ENCODE measurements at places on chromosomes 6 and 20.

DNA sequence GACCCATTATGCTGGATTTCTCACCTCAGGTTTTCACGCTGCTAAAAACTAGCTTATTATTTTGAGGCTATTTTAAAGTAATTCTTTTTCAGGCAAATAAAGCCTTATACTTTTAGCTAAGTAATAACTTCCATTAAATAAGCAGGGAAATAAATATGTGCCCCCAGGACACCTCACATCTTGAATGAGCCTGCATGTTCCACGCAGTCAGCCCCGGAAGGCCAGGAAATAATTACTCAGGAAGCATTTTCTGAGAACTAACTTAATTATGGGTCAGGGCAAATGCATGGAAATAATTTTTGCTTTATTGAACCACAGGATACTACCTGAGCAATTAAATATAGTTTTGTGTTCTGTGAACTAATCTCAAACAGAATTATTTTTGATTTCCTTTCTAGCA lies 41.1 kb downstream of the STX7 start:
- no peak for DNase-seq

GRCh38 chr6:27043244-27043643 lies 204.3 kb upstream of the PRSS16 start:
- no peak for DNase-seq

GRCh38 chr6:169665289-169665688 lies 36.5 kb downstream of the WDR27 start:
- no peak for DNase-seq

DNA sequence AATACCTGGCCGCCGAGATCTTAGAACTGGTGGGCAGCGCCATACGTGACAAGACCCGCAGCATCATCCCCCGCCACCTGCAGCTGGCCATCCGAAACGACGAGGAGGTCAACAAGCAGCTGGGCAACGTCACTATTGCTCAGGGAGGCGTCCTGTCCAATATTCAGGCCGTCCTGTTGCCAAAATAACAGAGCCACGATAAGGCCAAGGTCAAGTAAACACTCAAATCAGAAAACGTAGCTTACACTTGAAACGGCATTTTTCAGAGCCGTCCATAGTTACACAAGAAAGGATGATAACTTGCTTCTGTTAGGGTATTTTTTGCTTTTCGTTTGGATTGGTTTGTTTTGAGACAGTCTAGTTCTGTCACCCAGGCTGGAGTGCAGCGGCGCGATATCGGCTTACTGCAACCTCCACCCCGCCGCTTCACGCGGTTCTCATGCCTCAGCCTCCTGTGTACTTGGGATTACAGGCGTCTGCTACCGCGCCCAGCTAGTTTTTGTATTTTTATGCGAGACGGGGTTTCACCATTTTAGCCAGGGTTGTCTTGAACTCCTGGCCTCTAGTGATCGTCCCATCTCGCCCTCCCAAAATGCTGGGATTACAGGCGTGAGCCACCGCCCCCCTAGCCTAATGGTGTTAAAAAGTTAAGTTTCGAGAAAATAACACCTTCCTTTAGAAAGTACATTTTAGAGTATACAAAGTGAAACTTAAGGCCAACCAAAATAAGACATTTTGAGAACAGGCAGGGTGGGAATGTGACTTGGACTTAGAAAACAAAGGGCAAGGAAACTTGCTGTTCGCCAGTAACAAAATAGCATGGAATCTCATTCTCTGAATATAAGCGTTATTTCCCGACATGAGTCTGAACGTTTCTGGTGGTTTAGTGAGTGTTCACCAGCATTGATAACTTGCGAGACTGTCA lies 42.8 kb upstream of the HFE start:
- DNase-seq, result no peak

- no peak for DNase-seq
Observed at GRCh38 chr6:45898941-45899682, 116.5 kb downstream of the CLIC5 start.

GRCh38 chr6:159760602-159761057 lies 1.2 kb upstream of the ACAT2 start:
- DNase-seq, result no peak

- DNase-seq, result no peak
Observed at GRCh38 chr6:74447013-74447412, 751.0 kb downstream of the CD109 start.

DNA sequence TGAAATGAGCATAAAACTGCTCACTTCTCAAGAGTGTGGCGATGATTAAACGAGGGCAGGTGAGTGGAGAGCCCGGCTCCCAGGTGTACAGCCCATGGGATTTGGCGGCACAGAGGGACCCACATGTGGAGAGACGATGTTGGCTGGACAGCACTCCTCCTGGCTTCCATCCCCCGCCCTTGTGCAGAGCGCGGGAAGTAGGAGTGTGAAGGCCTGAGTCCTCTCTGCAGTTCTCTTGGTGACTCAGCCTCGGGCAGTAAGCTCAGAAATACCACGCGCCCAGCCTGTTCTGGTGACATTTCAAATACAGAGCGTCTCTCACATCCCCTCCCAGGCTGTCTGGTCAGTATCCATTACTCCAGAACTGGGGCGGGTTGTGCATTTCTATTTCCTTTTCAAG lies 94.2 kb upstream of the SRSF6 start:
- no peak for DNase-seq

DNA sequence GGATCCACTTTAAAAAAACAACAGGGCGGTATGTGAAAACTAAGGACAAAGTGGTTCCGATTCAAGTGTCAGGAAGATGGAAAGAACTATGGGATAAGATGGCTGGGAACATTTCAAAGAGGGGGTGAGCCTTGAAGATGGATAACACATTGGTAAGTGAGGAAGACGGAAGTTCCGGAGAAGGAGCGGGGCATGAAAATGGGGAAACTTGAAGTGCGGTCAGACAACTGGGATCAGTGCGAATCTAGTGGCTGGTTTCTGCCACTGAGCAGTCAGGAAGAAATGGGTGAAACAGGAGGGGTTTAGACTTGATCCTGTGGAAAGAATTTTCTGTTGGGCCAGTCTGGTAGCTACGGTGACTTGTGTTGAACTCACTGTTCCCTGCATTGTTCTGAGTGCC lies 1.2 kb downstream of the NAA20 start:
- DNase-seq, result no peak

DNA sequence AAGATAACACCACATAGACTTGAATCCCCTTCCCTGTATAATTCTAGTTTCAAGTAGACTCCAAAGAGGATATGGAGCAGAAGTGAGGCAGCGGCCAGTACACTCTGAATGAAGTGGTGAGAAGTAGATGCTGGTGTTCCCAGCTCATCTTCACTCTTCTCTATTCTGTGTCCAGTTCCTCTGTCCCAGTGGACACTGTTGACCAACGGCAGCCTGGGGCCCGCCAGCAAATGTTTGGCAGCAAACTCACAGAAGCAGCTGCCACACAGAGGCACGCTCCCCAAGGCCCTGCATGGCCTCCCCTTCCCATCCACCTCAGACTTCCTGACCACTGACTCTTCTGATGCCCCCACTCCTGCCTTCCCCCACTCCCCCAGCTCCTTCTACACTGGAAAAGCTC lies 358.9 kb upstream of the ID4 start:
- no peak for DNase-seq

GRCh38 chr6:158629367-158630221 lies 14.9 kb downstream of the DYNLT1 start:
- DNase-seq, result no peak

DNA sequence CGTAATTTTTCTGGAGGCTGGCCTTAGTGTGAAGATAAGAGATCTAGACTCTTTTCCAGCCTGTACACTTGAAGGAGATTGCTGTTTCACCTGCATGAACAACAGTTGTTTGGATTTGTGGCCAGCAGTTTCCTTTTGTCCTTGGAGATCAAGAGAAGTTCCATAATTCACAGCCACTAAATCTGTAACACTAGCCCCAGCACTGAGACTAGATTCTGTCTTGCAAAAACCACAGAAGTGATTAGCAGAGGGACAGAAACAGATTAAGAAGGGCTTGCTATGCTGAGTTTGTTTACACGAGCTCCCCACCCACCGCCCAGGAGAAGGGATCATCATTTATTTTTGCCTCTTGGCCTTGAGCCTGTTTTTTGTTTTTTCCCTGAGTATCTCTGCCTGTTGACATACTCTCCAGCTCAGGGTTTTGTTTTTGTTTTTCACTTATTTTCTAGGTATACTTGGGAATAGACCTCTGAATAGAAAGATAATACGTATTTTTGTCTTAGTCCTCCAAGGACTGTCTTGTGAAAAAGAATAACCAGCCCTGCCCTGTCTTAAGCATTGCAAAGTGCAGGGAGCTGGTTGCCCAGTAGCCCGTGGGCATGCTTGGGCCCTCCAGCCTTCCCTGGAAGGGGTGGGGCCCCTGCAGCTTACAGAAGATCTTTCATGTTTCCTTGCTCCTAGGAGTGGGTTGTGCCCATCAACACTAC lies 93.1 kb upstream of the SOX4 start:
- DNase-seq, result no peak

DNA sequence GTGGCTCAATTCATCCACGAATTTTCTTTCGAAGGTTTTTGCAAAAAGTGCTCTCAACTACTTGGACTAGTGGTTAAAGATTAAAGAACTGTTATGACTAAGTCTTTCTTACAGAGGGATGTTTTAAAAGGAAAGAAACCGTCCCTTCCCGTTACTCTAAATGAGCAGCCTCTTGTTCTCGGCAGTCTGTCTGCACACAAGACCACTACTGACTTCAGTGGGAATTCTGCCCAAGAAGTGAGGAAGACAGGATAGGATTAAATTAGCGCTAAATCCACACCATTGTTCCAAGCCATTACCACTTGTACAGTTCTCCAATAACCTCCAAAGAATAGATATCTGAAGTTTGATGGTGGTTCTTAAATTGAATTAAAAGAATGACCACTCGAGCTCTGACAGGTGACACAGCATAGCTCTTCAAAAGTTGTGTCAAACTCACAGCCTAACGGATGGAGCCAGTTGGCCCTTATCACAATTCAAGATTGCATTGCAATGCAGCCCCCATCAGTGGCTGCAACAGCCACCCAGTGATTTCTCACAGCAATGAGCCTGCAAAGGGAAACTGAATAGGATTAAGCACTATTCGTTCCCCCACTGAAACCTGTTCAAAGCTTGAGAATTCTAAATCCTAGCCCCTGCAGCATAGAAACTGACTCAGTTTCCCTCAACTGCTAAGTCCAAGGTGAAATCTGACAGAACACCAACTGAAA lies 1.8 kb downstream of the EPB41L2 start:
- no peak for DNase-seq

DNA sequence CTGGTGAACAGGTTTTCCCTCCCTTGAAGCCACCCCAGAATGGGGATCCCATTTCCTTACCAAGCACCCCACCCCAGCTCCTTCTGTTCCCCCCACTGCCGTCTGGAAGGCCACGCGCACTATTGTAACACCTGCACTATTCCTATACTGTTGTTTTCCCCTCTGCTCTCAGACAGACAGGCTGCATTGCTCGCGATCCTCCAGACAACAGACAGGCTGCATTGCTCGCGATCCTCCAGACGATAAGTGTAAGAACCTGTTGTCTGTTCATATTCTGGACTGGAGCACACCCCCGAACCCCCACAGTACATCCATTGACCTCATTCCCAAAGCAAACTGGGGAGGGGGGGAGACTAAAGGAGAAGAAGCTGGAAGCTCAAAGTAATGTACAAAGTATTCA lies 72.7 kb downstream of the LY86 start:
- no peak for DNase-seq

GRCh38 chr6:81761197-81761596 lies 8.7 kb upstream of the TENT5A start:
- no peak for DNase-seq

- DNase-seq, result no peak
Observed at GRCh38 chr20:19321176-19321575, 108.7 kb downstream of the SLC24A3 start.

- no peak for DNase-seq
Observed at GRCh38 chr6:44309092-44309491, 4.1 kb downstream of the AARS2 start.

GRCh38 chr20:8490076-8490830 lies 358.2 kb downstream of the PLCB1 start:
- no peak for DNase-seq

GRCh38 chr6:3744901-3745470 lies 6.5 kb downstream of the PXDC1 start:
- DNase-seq, result no peak

DNA sequence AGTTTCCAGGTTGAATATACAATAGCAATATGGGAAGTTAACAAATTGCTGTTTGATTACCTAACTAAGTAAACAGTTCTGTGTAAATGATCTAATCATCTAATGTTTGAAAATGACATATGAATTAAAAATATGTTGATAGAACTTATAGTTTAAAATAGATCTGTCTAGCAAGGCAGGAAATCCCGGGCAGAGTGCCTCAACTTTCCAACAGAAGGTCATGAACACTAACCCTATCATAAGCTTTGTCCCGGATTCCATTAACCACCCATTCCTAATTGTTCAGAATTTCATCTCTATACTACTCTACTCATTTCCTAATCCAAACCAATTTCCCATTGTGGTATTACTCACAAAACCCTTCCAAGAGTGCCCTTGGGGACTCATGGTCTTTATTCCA lies 10.2 kb downstream of the TAAR1 start:
- DNase-seq, result no peak

DNA sequence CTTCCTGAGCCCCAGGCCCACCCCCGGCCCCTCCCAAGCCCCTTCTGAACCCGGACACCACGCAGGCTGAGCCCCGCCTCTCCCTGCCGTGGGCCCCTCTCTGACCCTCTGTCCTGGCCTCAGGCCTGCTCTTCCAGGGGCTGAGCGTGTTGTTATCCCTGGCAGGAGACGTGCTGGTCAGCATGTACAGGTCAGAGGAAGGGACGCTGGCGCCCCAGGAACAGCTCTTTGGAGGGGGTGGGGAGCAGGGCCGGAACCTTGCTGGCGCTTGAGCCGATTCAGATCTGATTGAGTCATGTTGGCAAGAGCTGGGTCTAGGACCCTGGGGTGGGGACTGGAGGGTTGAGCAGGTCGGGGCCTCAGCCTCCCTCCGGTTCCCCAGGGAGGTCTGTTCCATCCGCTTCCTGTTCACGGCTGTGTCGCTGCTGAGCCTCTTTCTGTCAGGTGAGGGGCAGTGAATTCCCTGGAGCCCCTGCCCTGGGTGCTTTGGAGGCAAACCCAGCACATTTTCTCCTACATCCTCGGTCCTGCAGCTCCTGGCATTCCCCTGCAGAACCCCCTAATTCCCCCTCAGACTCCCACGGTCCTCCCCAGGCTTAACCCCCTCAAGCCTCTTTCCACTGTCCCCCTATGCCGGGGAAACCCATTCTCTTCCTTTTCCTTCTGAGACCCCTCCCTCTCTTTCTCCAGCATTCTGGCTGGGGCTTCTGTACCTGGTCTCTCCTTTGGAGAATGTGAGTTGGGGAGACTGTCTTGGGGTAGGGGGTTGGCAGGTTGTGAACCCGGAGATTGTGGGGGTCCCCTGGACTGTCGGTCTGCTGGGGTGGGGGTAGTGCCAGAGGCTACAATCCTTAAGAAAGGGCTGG lies 2.0 kb downstream of the SPAG4 start:
- DNase-seq, result no peak

GRCh38 chr6:162488444-162488843 lies 239.1 kb downstream of the PRKN start:
- no peak for DNase-seq

GRCh38 chr6:4776493-4777393 lies 539 bp downstream of the CDYL start:
- peak; percentile 5 for DNase-seq

GRCh38 chr6:141470810-141471209 lies 661.9 kb upstream of the GJE1 start:
- DNase-seq, result no peak

- no peak for DNase-seq
Observed at GRCh38 chr6:148816117-148816516, 69.3 kb downstream of the UST start.

All from activated CD8-positive, alpha-beta memory T cell treated with anti-CD3 and anti-CD28 coated beads for 1 hour (primary cell).